Breast epithelium (tissue), 4 donors: ENCODE measurements at places on chromosomes 5 and 9. TPM values are rescaled to one million over a fixed set of nuclear protein-coding genes. Genes with fewer than 3 reads are reported as not detected.

The ADAMTS2 gene
- 19.7 TPM for total RNA-seq

The PALM2AKAP2 gene
- 6.4 TPM for total RNA-seq

The IL13 gene
- total RNA-seq, result 0.73 TPM

The CDH12 gene
- total RNA-seq, result 2.6 TPM

The LRRC70 gene
- 9.5 TPM for total RNA-seq

The SHOC1 gene
- total RNA-seq, result 0.33 TPM

The TYRP1 gene
- total RNA-seq, result not detected

The MYMK gene
- total RNA-seq, result not detected
